NCI-H2081 (cell line): ENCODE measurements at places on chromosomes 13 and 19.

DNA sequence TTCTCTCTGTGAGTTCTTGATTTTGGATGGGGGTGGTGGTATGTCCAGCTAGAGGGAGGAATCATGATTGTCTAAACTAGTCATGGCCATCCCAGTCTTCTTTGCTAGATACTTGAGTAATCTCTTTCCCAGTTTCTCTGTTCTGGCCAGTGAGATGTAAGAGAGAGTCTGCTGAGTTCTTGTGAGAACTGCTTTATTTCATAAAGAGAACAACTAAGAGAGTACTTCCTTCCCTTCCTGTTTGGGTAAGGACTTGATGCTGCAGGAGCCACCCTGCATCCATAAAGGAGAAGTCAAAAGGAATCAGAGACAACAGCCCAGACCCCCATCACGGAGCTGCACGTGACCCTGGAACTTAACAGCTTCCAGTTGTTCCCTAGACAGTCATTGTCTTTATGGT, 3.0 kb upstream of the RASL11A start:
- no peak for DNase-seq

DNA sequence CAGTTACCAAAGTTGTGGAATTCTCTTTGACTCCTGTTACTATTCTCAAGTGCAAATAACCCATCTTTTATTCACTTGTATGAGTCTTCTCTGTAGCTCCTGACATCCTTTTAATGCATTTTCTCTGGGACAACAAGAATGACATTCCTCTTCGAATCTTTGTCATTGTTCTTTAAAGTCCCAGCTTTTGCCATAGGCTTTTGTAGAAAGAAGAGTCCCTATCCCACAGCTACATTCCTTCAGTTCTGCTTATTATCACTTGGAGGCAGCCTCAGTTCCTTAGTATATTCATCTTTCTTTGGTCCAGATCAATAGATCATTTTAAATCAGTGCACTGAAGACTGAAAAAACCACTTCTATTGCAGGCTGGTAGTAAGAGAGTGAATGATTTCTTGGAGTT, 560.2 kb downstream of the DACH1 start:
- no peak for DNase-seq

DNA sequence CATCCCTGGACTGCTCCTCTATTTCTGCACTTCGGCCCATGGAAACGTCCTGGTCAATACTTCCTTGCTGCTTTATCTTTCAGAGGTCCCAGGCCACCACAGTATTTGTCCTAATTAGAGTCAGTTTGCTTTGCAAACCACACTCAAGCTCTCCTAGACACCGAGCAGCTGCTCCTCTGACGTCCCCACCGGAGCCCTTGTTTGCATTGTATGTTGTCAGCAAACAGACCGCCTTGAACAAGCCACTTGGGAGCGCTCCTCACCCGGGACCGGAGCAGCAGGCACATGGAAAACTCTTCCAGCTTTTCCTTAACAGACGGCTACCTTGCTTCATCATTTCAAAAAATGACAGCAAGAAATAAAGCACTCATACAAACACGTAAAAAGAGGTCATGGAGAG, 51.5 kb upstream of the GTF3A start:
- peak; percentile 60 for DNase-seq

- DNase-seq: no peak
Measured at GRCh38 chr13:98853771-98854221, 101.3 kb upstream of the SLC15A1 start.

DNA sequence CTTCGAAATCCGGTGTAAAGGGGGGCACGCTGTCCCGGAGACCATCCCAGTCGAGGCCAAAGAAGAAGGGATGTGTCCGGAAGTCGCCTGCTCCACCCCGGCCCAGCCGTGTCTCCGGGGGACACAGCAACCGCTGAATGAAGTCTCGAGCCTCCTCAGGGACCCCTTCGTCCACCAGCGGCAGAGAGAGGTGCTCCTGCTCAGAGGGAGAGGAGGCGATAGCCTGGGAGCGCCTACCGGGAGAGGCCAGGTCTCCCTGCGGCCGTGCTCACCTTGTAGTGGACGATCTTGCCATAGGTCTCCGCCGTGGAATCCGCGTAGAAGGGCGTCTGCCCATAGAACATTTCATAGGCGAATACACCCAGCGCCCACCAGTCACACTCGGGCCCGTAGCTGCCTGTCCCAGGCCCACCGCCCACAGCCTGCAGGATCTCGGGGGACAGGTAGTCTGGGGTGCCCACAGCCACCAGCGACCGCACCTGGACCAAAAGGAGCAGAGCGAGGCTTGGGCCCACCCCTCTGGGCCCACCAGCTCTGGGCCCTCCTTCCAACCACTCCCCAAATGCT, 4.8 kb downstream of the DMPK start:
- DNase-seq: no peak

DNA sequence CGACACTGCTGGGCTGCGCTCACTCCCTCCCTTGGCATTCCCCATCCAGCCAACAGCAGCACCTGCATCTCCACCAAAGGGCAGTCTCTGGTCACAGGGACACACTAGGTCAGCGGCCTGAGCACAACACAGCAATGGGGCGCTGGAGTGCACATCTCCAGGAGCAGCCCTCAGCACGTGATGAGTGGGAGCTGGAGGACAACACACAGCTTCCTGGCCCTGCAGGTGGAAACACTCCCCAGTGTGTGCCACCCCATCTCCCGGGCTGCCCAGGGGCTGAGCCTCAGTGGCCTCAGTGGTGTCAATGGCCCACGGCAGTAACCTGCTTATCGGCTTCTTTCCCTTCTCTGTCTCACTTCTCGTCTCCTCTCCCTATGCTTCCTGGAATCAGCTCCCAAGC, 96.8 kb upstream of the VSTM2B start:
- no peak for DNase-seq

GRCh38 chr13:56718791-56719190, 421.9 kb upstream of the PRR20A start:
- DNase-seq: no peak

DNA sequence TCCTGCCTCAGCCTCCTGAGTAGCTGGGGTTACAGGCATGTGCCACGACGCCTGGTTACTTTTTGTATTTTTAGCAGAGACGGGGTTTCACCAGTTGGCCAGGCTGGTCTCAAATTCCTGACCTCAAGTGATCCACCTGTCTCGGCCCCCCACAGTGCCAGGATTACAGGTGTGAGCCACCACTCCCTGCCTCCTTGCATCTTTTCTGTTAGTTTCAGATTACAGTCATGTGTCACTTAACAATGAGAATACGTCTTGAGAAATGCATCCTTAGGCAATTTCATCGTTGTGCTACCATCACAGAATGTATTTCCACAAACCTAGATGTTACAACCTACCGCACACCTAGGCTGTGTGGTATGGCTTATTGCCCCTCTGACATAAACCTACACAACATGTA, 180.4 kb downstream of the TM9SF2 start:
- DNase-seq: no peak

- peak; percentile 41 for DNase-seq
Measured at GRCh38 chr13:43785261-43785649, 1.5 kb downstream of the ENOX1 start.

DNA sequence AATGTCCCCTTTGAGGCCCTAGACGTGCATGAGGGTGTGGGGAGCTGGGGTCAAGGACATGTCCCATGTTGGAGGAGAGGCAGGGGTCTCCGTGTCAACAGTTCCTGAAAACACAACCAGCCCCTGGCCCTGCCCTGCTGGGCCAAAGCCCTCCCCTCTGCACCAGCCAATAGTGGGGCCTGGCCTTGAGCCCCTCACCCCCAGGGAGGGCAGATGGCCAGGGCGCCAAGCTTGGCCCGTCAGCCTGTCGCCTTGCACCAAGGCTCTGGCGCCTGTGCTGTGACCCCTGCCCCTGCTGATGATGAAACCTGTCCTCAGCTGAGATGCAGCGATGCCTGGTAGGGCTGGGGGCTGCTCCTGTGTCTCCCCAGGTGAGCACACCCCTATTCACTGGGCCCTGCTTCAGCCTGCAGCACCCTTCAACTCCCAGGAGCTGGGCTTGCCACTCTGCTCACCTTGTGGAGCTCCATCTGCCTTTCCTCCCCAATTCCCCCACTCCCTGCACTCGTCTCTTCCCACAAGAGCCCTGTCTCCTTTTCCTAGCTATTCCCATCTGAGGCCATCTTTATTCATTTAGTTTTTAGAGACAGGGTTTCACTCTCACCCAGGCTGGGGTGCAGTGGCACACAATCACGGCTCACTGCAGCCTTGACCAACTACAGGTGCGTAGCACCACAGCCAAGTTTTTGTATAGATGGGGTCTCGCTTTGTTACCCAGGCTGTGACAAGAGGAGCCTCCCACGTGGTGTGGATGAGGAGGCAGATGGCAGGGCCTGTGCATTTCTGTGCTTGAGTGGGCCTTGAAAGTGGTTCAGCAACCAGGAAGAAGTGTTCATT, 2.1 kb upstream of the HAMP start:
- no peak for DNase-seq

DNA sequence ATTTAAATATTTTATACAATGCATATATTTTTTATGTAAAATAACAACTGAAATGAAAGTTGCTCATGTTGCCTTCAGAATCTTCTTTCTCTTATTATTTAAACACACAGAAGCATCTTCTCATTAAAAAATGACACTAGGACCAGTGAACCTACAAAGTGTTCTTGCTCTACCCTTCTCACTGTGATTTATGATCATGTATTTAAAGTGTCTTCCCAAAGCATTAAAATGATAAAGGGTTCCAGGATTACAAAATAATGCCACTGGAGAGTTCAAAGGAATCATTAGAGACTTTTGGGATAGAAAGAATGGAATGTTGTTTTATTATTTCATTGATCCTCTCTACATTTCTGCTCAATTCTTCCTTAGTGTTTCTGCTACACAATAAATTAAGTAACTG, 643.6 kb upstream of the SLITRK1 start:
- DNase-seq: no peak

DNA sequence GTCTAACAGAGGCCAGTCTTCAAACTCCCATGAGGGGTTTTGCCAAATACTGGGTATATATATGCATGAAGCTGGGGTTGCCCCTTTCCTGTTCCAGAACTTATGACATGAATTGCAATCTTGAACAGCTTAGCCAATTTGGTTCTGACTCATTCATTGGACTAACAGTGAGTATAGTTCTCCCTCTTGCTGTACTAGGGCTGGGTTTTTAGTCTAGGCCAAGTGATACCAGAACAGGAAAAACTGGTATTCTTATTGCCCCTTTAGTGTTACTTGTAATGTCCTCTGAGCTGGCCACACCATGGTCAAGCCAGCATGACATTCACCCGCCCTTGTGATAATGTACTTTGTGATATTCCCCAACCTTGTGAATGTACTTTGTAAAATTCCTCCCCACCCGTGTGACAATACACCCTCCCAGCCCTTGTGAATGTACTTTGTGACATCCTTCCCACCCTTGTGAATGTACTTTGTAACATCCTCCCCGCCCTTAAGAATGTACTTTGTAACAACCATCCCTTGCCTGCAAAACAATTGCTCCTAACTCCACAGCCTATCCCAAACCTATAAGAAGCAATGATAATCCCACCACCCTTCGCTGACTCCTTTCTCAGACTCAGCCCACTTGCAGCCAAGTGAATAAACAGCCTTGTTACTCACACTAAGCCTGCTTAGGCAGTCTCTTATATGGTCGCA, 26.9 kb downstream of the ZNF846 start:
- no peak for DNase-seq

DNA sequence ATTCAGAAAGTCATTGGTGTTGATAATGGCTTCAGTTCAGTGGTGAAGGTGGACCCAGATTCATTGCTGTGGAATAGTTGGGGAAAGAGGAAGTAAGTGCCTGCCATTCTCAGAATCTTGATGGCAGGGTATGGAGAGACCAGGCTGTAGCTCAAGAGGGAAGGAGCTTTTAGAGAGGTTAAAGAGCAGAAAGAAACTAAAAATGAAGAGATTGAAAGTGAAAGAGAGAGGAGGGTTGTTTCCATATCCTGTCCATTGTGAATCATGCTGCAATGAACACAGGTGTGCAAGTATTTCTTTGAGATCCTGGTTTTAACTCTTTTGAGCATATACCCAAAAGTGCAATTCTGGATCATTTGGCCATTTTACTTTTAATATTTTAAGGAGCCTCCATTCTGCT, 12.5 kb downstream of the GJB6 start:
- no peak for DNase-seq

DNA sequence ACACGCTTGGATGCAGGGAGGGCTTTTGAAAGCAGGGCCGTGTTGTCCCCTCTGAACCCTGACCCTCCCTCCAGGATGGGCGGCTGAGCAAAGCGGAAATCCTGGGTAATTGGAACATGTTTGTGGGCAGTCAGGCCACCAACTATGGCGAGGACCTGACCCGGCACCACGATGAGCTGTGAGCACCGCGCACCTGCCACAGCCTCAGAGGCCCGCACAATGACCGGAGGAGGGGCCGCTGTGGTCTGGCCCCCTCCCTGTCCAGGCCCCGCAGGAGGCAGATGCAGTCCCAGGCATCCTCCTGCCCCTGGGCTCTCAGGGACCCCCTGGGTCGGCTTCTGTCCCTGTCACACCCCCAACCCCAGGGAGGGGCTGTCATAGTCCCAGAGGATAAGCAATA, 15.2 kb downstream of the RCN3 start:
- DNase-seq: no peak

GRCh38 chr13:113088691-113089020, 16.9 kb upstream of the F7 start:
- DNase-seq: no peak

- no peak for DNase-seq
Measured at GRCh38 chr19:16017138-16017490, 59.2 kb upstream of the TPM4 start.

DNA sequence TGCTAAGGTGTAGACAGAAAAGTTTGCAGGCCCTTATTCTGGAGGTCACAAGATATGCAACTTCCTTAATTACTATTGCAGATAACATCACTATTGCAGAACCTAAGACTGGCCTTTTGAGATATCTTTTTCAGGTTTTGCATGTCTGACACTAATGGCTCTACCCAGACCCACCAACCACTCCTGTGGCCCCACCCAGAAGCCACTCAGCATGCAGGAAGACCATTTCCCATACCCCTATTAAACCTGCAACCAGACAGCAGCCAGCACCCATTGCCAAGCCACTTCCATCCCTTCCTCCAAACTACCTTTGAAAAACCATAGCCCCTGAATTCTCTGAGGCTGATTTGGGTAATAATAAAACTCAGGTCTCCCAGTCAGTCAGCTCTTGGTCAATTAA, 297.6 kb downstream of the SLITRK6 start:
- no peak for DNase-seq

GRCh38 chr13:79529817-79530216, 48.9 kb downstream of the NDFIP2 start:
- no peak for DNase-seq

DNA sequence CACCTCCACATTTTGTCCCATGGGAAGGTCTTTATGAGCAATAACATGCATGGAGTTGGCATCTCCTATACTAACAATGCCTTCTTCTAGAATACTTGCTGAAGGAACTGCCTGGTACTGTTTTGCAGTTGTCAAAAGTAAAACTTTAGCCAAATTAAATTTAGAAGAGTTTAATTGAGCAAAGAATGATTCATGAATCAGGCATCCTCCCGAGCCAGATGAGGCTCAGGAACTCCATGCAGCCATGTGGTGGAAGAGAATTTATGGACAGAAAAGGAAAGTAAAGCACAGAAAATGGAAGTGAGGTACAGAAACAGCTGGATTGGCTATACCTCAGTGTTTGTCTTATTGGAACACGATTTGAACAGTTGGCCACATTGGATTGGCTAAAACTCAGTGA, 1081.9 kb downstream of the SLITRK1 start:
- DNase-seq: no peak

- DNase-seq: no peak
Measured at GRCh38 chr13:93480553-93481106, 254.0 kb downstream of the GPC6 start.
